Bronchus fibroblast of lung (primary cell): ENCODE measurements at places on chromosomes 5 and 9. TPM values are rescaled to one million over a fixed set of nuclear protein-coding genes. Genes with fewer than 3 reads are reported as not detected.

Gene PCDHGC4
- 0.17 and 0.30 TPM in 2 replicates for total RNA-seq

Gene SETD9
- 16.1 and 19.7 TPM in 2 replicates for total RNA-seq

Gene OLFML2A
- 2.8 and 4.9 TPM in 2 replicates for total RNA-seq

Gene FAM151B
- 1.2 and 3.1 TPM in 2 replicates for total RNA-seq

Gene NTNG2
- total RNA-seq: under 0.01 and 0.15 TPM in 2 replicates

Gene PLAC8L1
- not detected in 2 replicates for total RNA-seq

Gene BASP1
- 159 and 196 TPM in 2 replicates for total RNA-seq

Gene LRRC70
- total RNA-seq: 0.17 and 0.30 TPM in 2 replicates

Gene URM1
- 43.3 and 45.6 TPM in 2 replicates for total RNA-seq

Gene SIL1
- total RNA-seq: 41.7 and 45.8 TPM in 2 replicates

Gene EPB41L4B
- total RNA-seq: 0.45 and 0.50 TPM in 2 replicates

Gene PCDHAC2
- not detected in 2 replicates for total RNA-seq

Gene LOX
- 38.8 and 46.7 TPM in 2 replicates for total RNA-seq

Gene ORM2
- not detected in 2 replicates for total RNA-seq

Gene PTGES2
- total RNA-seq: 63.5 and 70.3 TPM in 2 replicates

Gene PCDH1
- total RNA-seq: 0.15 and 0.17 TPM in 2 replicates

Gene REEP2
- 18.8 and 22.0 TPM in 2 replicates for total RNA-seq

Gene FOXI1
- total RNA-seq: not detected in 2 replicates
